Activated CD4-positive, alpha-beta T cell treated with anti-CD3 and anti-CD28 coated beads, Interleukin-2, amount 50 U/mL, for 16 hours (primary cell): ENCODE measurements at places on chromosomes 2 and 18.

DNA sequence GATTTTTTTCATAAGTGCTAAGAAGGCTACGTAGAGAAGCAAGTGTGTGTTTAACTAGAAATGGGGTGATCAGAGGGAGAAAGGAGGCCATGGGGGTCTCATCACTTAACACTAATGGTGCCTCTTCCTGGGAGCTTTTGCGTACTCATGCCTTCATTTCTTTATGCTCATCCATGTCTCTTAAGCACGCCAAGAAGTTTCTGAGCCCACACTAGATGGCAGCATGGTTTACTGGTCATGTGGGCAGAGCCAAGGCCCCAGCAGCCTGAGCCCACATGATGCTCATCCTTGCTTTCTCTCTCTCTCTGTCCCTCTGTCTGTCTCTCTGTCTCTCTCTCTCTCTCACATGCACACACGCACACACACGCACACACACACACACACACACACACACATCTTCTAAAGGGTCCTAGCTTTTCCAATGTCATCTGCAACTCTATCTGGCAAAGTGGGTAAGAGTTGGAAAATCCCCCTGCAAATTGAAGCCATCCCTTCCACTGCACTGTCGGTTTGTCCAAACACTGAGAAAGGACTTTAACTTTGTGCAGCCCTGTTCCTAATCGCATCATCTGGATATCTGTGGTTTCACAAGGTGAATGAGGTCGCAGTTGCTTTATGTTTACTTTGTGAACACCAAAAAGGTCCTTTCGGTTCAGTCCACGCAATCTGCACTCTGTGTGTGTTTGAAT is 137.1 kb upstream of the CCDC68 start:
- no peak for DNase-seq

DNA sequence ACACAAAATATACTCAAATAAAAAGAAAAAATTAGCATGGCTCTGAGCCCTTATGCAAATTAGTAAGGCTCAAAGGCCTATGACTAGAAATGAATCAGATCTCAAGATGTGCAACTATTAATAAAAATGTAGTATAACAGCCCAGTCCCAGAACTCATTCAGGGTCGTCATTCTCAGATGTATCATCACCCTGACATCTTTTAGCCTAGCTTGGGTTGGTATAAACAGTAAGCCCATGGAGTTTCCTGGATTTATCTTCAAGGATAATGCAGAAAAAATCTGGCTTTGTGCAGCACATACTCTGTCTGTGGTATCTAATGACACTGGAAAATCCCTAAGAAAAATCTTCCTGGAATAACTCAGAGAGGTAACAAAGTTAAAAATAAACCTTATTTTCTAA is 239.3 kb downstream of the ZNF385B start:
- DNase-seq = no peak

DNA sequence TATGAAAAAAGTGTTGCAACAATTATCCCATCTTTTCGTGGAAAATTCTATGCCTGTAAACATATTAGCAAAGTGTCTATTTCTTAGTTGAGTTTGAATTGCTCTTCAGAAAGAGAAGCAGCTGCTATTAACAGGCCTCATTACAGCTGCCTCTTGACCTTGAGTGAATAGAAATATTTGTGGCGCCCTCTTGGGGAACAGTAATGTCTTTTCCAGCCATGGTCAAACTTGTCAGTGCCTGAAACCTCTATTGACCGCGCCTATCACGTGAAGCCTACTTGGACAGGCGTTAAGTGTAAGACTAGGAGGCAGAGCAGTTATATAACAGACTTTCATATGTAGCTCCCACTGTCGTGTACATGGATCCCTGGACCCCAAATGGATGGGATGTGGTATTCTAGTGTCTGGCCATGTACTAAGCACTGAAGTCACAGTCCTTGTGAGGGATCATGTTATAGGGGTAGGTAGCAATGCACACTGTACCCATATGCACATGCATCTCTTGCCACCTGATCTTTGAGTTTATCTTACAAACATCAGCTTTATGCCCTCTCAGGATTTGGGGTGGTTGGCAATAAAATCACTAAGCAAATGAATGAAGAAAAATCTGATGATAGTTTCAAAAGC is 245.0 kb downstream of the PTGR3 start:
- peak; percentile 20 for DNase-seq

GRCh38 chr2:241771286-241772062 is 5.1 kb upstream of the GAL3ST2 start:
- DNase-seq = no peak

- no peak for DNase-seq
These were observed 14.8 kb upstream of the MATN3 start for GRCh38 chr2:20027260-20027677.

- DNase-seq = no peak
These were observed 61.8 kb downstream of the RNF144A start for GRCh38 chr2:6978991-6979390.

DNA sequence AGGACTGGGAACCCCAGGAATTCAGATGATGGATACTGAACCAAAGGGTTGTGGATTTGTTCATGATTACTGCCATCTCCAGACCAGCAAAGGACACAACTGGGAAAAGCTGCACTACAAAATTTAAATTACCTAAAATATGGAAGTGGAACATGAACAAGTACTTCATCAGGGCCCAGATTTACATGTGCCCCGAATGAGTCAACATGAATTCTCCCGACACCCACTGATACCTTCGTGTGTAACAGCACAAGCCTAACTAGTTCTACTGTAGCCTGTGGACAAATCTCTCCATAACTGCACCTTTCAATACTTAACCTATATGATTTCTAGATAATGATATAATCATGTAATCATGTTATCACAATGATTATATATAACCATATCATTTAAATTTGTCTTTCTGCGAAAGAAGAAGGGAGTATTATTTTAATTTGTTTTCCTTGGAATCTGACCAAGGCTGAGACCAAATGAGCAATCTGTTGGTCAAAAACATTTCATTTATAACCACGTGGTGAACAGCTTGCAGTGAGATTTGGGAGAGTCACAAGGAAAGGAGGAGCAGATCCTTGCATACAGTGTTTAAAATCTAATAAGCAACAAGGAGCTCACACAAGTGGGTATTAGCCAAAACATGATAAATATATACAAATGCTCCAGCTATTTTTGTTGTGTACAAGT is 70.5 kb downstream of the CACNB4 start:
- DNase-seq = no peak

- DNase-seq = no peak
These were observed 6.0 kb upstream of the PDCL3 start for GRCh38 chr2:100556746-100557145.

- DNase-seq = peak; percentile 1
These were observed 49.5 kb downstream of the KCNE4 start for GRCh38 chr2:223101340-223102039.

DNA sequence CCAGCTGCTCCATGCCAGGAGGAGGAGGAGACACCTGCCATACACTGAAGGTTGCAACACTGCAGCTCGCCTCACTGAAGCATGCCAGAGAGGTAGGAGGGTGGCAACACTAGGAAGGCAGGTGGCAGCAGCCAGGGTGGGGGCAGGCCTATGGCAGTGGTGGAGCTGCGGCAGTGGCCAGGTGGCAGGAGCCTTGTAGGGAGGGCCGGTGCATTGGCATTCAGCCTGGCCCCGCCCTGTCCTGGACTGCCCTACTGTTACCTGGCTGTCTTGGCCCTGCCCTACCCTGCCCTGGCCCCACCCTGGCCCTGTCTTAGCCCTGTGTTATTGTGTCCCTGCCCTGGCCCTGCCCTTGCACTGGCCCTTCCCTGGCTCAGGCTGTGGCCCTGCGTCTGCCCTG is 7.4 kb upstream of the ANKRD62 start:
- no peak for DNase-seq

DNA sequence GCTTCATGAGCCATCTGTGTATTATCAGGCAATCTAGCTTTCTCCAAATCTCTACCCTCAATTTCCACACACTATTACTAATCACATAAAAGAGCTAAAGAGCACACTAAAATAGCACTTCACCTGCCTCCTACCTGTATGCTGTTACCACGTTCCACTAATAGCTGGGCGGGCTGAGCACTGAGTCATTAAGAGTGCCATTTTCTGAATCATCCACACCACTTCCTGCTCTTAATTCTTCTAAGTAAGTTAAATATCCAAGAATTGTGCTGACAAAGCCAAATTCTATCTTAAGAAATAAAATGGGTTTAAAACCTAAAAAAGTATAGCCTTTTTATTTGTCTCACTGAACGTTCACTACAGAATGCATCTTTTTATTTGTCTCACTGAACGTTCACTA is 35.7 kb downstream of the NOL10 start:
- peak; percentile 85 for DNase-seq

- no peak for DNase-seq
These were observed 206.5 kb downstream of the PRKCE start for GRCh38 chr2:45857867-45858520.

- DNase-seq = no peak
These were observed 9.4 kb upstream of the TMEM163 start for GRCh38 chr2:134728163-134728562.

DNA sequence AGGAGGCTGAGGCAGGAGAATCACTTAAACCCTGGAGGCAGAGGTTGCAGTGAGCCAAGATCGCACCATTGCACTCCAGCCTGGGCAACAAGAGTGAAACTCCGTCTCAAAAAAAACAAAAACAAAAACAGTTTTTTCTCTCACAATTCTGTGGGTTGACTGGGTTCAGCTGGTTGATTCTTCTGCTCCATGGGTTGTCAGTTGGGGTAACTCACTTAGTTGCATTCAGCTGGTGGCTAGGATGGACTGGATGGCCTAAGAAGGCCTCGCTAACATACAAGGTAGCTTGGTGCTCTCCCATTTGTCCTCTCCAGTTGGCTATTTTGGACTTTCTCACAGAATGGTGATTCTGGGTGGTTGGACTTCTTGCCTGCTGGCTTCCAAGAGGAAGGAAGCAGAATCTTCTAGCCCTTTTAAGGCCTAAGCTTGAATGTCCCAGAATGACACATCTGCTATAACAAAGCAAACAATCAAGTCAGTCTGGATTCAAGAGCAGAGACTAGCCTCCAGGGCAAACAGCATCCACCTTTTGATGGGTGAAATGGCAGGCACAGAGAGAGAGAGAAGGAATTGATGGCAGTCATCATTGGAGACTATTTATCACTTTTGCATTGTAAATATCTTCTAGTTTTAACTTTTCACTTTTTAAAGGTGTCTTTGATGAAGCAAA is 17.9 kb downstream of the LAMA3 start:
- no peak for DNase-seq

DNA sequence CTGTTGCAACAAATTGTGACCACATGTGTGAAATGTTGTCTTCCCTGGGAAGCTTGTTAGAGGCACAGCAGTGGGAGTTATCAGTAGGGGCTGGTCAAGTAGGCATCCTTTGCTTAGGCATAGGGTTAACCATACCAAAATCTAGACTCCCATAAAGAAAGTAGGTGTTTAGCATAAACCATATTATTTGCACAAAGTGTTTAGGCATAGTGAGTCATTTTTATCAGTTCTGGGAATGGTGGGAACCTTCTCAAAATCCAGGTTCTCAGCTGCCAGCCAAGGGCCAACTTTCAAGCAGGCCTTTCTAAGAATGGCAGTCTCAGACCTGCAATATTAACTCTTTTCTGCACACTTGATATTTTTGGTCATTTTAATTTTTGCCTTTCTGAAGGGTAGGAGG is 88.5 kb downstream of the RAB3GAP1 start:
- DNase-seq = no peak

- DNase-seq = no peak
These were observed 143.7 kb downstream of the MC4R start for GRCh38 chr18:60228609-60229595.

- no peak for DNase-seq
These were observed 49.6 kb upstream of the SPAG16 start for GRCh38 chr2:213234641-213235040.

DNA sequence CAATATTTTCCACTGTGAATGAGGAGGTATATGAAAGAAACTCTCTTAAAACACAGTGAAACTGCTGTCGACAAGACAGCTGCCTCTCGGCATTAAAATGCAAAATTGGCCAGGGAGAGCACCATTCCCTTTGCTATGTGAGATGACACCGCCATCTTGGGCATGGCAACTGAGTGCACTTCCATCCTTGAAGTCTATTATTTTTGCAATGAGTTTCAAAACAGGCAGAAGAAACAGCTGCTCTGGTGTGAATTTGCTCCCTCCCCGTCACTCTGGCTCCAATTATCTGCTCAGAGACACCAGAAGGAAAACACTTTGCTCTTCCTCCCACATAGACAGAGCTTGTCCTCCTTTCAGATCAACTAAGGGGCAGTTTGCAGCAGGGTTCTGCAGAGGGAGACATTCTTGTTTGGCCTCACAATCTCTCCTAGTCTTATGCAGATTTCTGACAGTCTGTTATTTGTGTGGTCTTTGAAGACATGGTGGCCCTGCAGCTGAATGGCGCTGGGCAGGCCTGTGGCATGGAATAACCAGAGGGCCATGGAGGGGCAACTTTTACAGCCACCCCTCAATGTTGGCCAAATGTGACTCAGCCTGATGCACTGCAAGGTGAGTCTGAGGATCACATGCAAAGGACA is 48.6 kb upstream of the SEC11C start:
- no peak for DNase-seq

DNA sequence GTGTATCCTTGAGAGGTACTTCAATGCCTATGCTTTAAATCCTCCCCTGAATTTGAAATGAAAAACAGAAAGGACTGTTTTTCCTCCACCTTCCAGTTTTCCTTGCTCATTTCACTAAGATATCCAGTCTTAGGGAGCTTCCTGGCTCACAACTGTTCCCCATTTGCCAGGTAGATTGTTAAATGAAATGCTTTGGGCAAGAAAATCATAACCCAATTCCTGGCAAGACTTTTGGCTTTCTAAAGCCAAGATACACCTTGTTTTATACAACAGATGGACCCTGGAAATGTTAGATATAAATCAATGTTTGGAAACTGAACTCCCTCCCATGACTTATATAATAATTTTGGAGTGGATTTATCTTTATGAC is 3.6 kb upstream of the CHMP3 start:
- no peak for DNase-seq

- no peak for DNase-seq
These were observed 178.9 kb downstream of the GFPT1 start for GRCh38 chr2:69208023-69208595.

- no peak for DNase-seq
These were observed 45.4 kb downstream of the LCT start for GRCh38 chr2:135791418-135792190.

DNA sequence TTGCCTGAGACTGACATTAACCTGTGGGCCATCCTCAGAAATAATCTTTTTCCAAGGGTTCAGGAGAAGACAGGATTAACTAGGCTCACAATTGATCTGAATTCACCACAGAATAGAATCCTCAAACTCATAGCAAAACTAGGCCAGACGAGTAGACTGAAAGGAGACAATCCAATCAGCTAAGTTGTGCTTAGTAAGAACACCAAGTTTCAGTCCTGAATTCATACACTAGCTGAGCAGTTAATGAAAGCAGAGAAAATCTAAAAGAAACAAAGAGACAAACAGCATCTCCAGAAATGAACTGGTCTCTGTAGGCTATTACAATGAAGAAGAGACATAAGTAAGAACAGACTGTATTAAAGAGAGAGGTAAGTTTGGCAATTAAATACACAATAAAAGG is 89.5 kb downstream of the GORASP2 start:
- DNase-seq = peak; percentile 78

- DNase-seq = peak; percentile 71
These were observed 3.8 kb downstream of the KCNJ13 start for GRCh38 chr2:232772531-232772930.
